ENCODE measurements at places on chromosomes 7 and 10.

- no peak for DNase-seq
These were observed 787 bp upstream of the PLEKHA1 start for GRCh38 chr10:122373721-122374120.

DNA sequence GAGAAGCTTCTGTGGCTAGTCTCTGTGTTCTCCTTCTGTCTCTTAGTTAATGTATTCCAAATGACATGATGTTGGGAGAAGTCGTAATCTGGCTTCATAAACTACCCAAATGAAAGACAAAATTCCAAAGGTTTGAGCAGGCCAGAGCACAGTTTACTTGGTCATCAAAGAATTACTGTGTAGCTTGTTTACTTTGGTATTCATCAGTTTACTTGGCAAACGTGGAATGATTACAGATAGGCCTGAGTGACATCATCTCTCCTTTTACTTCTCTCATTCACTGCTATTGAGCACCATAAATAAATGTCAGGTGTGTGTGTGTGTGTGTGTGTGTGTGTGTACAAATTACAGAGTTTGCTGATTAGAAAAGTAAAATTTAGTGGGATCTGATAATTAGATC is 327.3 kb downstream of the PHTF2 start:
- DNase-seq = no peak

DNA sequence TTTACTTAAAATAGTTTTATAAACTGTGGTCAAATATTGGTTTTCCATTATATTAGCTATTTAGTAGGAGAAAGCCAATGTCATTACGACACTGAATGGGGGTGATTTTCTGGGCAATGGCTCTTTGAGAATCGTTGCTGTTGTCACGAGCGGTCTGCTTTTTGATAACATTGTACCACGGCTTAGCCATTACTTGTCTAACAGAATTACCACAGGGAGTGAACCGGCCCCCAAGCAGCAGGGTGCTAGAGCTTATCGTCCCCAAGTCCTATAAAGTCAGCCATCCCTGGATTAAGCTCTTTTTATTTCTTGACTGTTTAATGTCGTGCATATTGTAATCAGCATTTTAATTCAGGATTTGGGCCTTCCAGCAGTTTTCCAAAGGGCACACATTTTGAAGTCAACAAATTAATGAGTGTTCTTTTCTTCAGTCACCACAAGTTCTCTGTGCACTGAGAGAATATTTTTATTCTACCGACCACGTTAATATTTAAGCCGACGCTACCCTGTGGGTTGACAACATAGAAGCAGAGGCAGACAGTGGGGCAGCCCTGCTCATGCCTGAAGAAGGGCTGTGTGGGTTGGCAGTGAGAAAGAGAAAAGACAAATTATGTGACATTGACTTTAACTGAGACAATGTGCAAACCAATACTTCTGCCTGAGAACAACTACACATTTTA is 125.8 kb downstream of the ICA1 start:
- no peak for DNase-seq

DNA sequence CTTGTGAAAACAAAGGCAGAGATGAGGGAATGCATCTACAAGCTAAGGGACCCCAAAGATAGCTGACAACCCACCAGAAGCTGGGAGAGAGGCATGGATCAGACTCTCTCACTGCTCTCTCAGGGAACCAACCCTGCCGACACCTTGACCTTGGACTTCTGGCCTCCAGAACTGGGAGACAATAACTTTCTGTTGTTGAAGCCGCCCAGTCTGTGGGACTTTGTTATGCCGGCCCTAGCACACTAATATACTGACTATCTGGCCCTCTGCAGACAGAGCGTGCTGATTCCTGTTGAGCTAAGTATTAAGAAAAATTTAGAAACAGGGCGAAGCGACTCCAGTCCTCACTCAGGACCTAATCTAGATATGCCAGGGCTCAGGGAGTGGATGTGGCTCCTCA is 144.3 kb upstream of the TCF7L2 start:
- no peak for DNase-seq

DNA sequence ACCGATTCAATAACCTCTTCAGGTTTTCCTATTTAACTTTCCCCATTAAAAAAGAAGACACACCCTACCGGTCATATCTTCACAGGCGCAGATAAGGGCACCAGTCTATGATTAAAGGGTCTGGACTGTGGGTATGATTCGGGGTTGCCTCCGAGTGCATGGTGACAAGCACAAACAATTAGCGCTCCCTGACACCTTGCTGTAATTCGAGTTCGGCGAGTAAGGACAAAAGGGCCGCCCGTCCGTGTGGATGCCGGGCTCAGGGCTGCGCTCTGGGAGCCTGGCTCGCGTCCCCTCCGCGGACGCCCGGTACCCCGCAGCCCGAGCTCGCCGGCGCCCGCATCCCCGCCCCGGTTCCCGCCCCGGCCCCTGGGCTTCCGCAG is 111.9 kb upstream of the RHEB start:
- no peak for DNase-seq

DNA sequence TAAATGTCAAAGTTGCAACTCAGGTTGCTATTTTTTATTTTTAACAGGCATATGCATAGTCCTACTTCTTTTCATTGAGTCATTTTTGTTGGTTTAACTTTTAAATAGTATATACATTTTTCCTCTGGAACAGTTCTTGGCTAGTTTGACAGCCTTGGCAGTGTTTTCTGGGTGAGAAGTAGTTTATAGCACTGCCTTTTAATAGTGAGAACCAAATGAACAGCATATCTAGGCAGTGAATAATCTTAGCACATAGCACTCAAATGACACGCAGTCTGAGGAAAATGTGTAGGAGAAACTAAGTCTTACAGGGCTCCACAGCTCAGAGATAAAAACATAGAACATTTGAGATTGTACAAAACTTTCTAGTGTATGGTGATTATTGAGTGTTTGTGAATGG is 265.5 kb upstream of the POT1 start:
- peak; percentile 3 for DNase-seq

GRCh38 chr10:63670291-63670898 is 149.2 kb downstream of the REEP3 start:
- no peak for DNase-seq
